ENCODE measurements at places on chromosomes 6 and 20.

DNA sequence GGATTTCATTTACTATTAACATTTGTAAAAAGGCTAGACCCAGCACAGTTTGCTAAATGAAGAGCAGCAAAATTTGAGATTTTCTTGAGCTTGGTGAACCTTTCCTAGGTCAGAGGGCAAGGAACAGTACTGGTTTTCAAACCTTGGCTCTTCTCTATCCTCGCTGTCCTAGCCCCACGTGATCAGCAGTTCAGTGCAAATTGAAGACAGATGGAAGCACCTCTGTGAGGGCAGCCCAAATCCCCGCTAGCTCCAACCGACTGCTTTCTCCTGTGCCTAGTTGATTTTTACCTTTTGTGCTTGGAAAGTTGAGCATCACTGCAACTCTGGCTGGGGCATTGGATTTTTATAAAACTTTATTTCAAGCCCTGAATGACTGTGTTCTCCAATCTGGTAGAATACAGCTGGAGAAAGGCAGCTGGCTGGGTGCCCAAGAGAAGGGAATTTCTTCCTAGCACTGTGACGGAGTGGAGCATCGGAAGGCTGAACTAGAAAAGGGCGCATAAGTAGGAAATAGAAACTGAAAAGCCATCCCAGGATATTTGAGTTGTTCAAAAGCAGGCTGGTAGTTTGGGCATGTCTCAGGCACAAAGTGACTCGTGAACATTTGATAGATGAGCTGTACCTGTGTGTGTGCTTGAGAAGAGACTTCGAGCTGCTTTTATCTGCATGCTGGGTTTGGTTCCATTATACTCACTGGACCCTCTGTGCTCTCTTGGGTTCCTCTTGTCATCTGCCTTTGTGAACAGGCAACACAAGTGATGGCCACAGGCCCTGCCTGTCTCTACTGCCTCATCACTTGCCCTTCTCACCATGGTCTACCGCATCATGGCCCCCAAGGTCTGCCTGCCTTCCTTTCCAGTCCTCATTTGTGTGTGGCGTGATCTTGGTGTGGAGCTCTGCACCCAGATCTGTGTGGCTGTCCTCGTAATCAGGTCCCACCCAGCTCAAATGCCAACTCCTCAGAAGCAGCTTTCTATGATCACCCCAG lies 2.3 kb downstream of the RNF114 start:
- peak; percentile 56 for DNase-seq

- DNase-seq, result no peak
Measured at GRCh38 chr6:129120856-129121638, 238.1 kb downstream of the LAMA2 start.

DNA sequence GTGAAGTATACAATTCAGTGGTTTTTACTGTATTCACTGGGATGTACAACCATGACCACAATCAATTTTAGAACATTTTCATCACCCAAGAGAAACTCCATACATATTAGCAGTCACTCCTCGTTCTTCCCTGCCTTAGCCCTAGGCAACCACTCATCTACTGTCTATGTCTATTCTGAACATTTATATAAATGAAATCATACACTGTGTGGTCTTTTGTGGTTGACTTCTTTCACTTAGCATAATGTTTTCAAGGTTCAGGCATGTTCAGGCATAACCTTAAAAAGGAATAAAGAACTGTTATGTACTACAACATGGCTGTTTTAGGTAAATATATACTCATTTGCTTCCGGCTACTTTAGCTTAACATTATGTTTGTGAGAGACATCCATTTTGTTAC lies 37.3 kb downstream of the BLTP3A start:
- DNase-seq, result no peak

DNA sequence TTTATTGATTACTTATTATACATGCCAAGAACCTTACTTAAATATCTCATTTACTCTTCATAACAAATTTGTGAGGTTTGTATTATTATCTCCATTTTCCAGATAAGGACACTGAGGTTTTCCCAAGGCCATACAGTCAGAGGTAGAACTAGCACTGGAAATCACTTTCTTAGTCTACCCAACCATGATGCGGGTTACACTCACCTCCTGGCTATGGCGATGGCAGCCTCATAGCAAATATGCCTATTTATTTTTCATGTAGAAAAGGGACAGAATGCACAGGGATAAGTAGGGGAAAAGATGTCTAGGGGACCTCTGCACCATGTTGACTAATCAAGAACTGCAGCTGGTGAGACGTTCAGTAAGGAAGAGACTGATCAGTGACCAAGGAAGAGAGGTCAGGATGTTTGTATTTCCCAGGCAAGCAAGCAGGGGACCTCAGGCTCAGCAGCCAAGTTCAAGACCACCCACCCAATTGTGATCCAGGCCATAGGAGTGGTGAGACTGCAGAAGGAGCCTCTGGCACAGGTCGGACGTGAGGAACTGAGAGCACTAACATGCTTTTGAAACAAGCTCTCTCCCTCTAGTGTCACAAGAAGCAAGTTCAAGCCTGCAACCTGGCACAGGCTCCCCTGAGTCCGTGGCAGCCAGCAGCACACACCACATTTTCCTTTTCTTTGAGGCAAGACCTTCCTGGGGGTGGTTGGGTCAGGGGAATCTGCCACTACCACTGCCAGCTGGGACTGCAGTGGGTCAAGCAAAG lies 97.8 kb downstream of the GMPR start:
- DNase-seq, result no peak

GRCh38 chr6:119179842-119180241 lies 101.4 kb upstream of the FAM184A start:
- DNase-seq, result no peak

GRCh38 chr6:27650620-27651370 lies 177.9 kb upstream of the ZNF184 start:
- DNase-seq, result peak; percentile 55

- no peak for DNase-seq
Measured at GRCh38 chr6:27809067-27809938, 102.9 kb downstream of the OR2B2 start.

- no peak for DNase-seq
Measured at GRCh38 chr20:5973172-5973571, 22.7 kb downstream of the MCM8 start.

GRCh38 chr6:46367354-46368168 lies 123.7 kb downstream of the RCAN2 start:
- no peak for DNase-seq

- DNase-seq, result no peak
Measured at GRCh38 chr6:166825553-166826145, 130.7 kb downstream of the RNASET2 start.

- DNase-seq, result no peak
Measured at GRCh38 chr6:46440141-46440540, 51.1 kb downstream of the RCAN2 start.

DNA sequence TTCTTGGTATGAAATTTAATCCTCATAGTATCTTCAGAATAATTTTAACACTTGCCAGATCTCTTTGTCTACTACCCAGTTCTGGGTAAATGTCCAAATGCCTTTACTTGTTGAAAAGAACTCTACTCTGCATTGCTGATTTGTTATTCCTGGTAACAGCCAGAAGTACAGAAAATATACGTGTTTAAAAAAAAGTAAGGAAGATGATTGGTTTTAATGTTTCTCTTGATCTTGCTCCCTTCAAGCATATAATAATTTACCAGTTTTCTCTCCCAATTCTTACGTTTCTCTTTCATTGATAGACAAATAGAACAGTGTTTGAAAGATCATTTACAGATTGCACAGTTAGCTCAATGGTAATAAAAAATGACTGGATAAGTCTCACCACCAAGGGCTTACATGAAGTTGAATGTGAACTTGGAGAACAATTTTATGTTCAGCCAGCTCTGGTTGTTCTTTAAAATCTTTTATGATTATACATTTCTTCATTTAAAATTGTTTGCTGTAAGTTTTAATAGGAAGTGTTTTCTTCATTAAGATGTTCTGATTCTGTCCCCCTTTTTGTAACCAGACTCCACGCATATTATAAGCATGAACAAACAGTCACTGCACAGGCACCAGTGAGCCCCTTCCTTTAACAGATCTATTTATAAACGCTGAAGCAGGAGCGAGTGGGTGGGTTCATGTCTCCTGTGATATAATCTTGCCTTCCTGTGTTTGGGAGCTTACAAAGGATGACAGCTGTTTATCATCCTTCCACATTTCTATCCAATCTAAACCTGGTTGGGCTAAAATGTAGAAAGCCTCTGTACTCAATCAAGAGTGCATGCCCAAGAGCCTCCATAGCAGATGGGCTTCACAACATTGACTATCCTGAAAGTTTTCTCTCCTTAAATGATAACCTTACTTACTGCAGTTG lies 299.5 kb downstream of the PRL start:
- DNase-seq, result no peak

DNA sequence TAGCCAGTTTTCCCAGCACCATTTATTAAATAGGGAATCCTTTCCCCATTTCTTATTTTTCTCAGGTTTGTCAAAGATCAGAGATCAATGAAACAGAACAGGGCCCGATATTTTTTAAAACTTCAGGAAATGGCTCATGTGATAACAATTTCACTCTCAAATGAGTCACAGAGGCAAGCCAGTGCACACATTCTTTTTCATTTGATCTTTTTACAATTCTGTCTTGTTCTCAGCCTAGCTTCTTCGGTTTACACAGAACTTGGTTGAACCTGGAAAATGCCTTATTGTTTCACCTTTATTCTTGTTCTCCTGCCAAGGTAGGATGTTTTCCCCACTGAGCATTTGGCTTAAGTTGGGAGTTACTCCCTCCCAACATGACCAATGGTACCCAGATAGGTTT lies 258.9 kb downstream of the COL12A1 start:
- no peak for DNase-seq

DNA sequence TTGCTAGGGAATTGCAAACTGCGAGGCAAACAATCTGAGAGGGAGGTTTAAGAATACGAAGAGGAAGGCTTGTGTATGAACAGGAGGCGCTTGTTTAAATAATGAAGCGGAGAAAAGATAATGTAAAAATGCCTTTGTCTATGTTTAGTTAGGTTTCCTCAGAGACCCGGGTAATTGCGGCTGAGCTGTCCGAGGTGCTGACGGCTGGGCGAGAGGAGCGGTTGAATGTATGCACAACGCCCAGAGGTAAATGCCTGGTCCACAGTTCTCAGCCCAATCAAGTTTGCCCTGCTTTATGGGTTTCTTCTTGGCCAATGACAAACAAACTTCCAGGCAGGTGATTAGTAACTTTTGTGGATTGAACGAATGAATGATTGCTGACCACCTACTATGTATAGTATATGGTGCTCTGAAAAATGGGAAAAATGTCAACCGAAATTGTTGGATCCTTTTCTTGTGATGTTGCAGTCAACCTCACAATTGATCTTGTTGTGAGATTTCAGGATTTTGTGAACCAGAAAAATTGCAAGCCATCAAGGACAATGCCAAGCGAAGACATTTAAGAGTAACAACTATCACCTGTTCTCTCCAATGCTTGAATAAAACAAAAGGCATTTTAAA lies 38.3 kb upstream of the SLC32A1 start:
- DNase-seq, result peak; percentile 39

DNA sequence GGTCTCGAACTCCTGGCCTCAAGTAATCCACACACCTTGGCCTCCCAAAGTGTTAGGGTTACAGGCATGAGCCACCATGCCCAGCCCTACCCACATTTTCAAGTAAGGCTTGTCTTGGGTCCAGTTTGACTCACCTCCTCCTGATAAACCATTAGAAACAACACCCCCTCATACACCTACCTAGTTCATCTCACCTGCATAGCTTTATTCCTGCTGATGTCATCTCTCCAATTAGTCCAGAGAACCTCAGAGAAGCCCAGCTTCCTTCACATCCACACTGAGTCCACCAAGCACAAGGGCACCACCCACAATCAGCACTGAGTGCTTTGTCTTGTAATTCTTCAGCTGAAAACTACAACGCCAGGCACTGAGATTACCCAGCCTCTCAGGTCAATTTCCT lies 35.3 kb downstream of the KIF16B start:
- DNase-seq, result no peak

- DNase-seq, result no peak
Measured at GRCh38 chr6:37127961-37128862, 41.7 kb upstream of the PIM1 start.

GRCh38 chr6:54717849-54718455 lies 128.6 kb upstream of the FAM83B start:
- peak; percentile 77 for DNase-seq

GRCh38 chr20:24708411-24709295 lies 239.2 kb downstream of the SYNDIG1 start:
- no peak for DNase-seq

GRCh38 chr6:156978948-156979347 lies 201.8 kb downstream of the ARID1B start:
- no peak for DNase-seq

DNA sequence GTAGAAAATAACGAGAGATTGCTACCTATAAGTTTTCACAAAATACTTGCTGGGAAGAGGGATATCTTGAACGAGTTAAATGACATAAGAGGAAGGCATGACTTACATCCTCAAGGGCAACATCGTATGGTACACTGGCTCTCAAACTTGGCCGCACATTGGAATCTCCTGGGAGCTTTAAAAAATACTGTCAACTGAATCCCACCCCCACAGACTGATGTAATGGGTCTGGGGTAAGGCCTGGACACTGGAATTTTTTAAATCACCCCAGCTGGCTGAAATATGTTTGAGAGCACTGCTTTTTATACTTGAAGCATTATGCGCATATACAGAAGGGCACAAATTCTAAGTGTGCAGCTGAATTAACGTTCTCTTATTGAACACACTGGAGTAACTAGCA lies 8.0 kb upstream of the TSHZ2 start:
- no peak for DNase-seq

DNA sequence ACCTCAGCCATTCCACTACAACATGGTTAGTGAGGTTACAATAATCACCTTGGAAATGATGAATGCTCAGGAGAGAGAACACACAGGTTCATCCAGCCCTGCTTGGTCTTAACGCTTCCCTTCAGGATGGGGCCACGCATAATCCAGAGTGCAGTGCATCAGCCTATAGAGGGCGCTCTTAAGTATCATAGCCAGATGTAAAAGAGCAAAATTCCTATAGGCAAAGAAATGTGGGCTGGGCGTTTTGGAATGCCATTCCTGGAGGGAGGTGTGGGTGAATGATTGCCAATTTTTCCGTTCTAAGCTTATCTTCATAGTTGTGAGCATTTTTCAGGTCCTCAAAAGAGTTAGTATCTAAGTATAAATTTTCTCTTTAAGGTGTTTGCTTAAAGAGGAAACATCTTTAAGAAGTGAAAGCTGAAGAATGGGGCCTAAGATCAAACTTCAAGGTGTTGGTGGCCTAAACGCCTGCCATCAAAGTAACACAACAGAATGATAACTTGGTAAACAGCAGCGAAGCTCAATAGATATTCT lies 1.8 kb downstream of the RIPOR2 start:
- no peak for DNase-seq

- no peak for DNase-seq
Measured at GRCh38 chr6:13814938-13815575, 700 bp upstream of the MCUR1 start.

DNA sequence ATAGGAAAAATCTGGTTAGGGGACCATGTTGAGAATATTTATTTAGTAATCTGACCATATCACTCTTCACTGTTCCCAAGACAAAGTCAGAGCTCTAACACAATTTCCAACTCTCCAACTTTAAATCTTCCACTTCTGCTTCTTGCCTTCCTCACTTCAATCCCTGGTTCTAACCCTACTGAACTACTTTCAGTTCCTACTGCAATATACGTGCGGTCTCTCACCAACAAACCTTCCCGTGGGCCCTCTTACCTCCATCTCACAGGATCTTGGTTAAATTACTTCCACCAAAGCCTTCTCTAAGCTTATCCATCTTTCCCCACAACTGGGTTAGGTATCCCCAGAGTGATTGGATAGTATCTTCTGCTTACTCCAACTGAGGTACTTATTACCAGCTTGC lies 8.0 kb downstream of the EIF2S2 start:
- DNase-seq, result no peak

- no peak for DNase-seq
Measured at GRCh38 chr6:157265635-157266034, 57.7 kb downstream of the TMEM242 start.
